Activated CD4-positive, CD25-positive, alpha-beta regulatory T cell treated with anti-CD3 and anti-CD28 coated beads, Interleukin-2, amount 50 U/mL, for 16 hours (primary cell): ENCODE measurements at places on chromosomes 7 and 10.

DNA sequence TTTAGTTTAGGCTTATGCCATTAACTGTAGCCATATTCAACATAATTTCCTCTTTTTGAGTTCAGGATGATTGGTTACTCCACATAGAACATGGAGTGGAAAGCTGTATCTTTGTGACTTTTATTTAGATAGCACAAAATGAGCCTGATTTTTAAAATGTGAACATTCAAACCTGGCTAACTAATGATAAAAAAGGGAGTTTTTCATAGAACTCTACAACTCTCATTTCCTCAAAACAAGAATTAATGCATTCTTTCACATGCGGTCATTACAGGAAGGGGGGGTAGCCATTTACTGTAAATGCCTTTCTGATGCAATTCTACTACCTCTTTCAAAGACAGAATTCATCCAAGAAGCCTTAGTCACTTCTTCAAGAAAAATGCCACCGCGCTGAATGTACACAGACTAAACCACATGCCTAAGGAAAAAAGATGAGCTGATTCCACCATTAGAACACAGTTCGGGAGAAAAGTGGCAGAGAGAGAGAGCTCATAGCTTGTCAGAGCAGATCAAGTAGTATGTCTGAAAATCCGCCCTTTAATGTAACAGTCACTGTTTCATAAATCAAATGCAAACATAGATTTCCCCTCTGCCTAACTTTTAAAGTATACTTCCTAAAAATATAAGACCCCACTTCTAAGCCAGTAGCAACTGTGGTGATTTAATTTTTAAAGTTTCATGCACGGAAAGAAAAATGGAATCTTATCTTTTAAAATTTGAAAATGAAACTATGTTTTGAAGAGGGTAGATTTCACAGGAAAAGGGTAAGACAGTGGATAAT lies 226.4 kb upstream of the KLF14 start:
- DNase-seq: no peak

DNA sequence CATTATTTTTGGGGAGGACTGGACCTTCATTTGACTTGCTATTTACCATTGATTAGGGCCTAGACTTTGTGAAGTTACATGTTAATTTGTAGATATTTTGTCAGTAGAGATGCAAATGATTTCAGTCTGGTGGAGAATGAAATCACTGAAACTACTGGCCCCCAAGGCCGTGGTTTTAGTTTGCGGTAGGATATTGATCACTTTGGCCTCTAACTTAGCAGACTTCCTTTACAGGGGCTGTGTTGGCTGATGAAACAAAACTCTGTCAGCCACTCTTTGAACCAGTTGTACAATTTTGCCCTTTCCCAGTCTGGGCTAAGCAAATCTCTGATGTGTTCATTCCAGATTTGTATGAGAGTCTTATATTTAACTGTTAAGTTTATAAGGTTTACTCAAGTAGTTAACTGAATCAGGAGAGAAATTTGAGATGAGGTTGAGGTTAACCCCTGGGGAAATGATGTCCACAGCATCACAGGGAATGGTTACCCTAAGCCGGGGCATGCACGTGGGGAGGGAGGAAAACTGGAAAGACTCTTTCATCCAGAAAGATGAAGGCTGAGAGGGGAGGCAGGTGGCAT lies 105.7 kb upstream of the INSIG1 start:
- no peak for DNase-seq

- DNase-seq: no peak
Measured at GRCh38 chr7:42125321-42125720, 111.7 kb downstream of the GLI3 start.

DNA sequence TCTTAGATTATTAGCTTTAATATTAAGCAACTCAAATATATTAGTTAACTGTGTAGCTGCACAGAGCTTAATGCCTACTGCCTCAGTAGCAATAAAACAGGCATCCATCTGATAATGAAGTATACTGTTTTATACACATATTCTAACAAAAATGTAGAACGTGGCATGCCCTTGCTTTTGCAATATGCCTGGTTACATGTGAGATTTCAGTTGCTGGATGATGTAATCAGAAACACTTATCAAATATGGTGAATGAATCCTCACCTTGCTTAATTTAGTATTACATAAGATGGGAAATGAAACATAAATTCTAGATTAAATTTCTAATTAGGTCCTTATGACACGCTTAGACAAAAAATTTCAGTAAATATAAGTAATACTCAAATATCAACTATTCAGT lies 8.0 kb downstream of the DNAJC1 start:
- no peak for DNase-seq

DNA sequence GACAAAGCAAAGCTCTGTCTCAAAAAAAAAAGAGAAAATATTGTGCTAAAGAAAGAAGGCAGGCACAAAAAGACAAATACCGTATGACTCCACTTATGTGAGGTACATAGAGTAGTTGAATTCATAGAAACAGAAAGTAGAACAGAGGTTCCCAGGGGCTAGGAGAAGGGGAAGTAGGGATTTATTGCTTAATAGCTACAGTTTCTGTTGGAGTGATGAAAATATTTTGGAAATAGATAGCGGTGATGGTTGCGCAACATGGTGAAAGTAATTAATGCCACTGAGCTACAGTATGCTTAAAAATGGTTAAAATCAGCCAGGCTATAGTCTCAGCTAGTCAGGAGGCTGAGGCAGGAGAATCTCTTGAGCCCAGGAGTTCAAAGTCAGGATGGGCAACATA lies 18.5 kb upstream of the NPFFR1 start:
- no peak for DNase-seq

DNA sequence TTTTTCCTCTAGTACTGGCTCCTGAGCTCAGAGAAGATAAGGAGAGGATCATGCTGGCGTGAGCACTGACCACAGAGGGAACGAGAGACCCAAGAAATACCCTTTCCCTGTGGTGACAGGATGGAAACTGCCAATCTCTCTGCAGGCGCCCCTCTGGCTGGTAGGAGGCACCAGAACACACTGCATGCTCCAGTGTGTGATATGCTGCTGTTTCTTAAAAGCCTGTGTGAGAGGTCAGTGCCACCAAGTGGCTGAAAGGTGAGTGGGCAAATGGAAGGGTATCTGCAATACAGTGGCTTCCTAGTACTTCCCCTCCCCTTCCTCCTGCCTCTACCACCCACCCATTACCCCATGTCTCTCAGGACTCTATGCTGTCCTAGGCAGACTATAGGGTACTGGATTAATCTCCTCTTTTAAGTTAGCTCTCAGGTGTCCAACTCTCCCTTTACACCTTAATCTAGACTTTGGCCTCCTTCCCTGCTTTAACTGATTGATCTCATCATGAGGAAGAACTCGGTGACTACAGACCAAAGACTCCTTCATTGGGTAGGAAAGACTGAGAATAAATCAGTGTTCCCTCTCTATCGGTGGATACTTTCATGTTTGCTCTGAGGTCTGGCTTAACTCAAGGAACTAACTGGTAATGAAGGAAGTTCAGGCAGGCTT lies 283.6 kb downstream of the ADRA2A start:
- DNase-seq: no peak

DNA sequence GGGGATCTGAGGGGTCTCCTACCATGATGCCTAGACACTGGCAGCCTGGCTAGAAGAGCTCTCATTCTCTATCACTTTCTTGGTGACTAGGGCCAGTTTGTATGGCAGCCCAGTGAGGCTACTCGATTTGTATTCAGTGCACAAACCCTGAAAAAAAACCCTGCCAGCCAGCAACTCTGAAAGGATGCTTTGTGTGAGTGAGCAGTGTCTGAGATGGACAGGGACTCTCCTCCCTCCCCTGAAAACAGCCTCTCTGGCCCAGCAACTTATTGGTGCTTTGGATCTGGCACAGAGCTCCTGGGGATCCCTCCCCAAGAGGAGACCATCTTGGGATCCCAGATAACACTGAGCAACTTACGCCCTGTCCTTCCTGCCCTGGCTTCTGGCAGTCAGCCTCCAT lies 10.8 kb upstream of the LRRC4 start:
- DNase-seq: no peak

DNA sequence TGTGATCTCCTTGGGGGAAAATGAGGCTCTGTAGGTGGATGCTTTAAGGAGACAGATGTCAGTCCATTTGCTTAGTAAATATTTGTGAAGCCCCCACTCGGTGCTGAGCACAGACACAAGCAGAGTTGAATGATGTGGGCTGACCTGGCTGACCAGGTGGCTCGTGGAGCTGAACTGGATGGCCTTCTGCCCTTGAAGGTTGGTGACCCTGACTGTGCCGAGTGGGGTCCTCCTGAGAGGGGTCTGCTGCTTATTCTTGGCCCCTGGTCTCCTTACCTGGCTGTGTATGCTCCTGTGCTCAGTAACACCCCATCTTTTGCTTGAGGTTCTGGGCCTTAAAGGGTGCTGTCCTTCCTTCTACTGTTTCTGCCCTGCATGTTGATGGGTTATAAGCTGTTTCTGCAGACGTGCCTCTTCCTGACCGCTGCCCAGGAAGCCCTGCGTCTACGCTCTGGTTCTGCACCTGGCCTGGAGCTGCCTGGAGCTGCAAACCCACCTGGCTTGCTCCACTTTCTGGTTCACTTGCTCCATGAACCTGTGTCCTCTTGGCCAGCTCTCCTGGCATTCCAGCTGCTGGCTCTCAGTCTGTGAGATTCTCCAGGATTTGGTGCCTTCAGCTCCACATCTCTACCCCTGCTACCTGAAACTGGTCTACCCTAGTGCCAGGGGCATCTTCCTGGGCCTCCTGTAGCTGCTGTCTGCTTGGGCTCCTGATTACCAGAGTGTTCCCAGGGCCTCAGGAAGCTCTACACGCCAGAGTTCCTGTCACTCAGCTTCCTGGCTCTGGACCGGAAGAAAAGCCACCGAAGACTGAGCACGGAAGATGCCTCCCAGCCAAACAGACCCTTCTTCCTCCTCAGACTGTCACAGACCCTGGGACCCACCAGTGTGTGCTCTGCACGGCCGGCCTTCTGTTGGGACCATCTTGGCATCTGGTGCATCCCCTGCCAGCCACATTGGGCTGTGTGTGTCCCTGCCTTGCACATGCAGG lies 76.5 kb downstream of the ADCY1 start:
- DNase-seq: no peak

DNA sequence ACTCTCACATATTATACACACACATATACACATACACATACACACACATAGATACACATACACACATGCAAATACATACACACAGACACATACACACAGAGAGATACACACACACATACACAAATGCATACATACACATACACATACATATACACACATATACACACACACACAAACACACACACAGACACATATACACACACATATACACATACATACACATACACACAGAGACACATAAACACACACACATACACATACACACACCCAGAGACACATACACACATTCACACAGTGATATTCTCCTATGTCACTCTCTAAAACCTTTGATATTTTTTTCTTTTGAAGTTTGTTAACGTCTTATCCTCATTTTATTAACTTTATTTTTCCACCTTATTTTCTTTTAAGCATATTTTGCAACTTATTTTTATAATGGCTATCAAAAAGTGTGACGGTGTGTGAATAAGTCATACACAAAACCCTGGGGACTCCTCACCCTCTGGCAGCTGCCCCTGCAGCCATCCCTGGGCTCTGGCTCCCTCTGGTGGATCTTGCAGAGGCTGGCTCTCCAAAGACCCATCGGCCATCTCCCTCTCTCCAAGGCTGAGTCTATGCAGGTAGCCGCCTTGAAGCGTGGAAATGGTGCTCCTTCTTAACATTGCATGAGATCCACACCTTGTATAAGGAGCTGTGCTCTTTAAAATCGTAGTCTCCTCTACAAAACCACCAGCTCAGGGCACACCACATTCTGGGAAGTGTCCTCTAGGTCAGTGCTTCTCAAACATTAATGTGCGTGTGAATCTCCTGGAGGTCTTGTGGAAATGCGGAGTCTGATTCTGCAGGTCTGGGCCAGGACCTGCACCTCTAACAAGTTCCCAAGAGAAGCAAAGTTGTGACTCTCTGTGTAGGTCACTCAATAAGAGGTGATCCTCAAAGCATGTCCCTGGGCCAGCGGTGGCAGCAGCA lies 4.1 kb upstream of the C10orf120 start:
- DNase-seq: no peak

- no peak for DNase-seq
Measured at GRCh38 chr10:126064512-126064911, 168.1 kb downstream of the FANK1 start.

DNA sequence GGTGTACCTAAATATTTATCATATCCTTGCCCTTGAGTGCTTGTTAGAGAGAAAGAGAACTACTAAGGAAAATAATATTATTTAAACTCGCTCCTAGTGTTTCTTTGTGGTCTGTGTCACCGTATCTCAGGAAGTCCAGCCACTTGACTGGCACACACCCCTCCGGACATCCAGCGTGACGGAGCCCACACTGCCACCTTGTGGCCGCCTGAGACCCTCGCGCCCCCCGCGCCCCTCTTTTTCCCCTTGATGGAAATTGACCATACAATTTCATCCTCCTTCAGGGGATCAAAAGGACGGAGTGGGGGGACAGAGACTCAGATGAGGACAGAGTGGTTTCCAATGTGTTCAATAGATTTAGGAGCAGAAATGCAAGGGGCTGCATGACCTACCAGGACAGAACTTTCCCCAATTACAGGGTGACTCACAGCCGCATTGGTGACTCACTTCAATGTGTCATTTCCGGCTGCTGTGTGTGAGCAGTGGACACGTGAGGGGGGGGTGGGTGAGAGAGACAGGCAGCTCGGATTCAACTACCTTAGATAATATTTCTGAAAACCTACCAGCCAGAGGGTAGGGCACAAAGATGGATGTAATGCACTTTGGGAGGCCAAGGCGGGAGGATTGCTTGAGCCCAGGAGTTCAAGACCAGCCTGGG lies 11.4 kb downstream of the SERPINE1 start:
- DNase-seq: peak; percentile 66

- no peak for DNase-seq
Measured at GRCh38 chr10:13788320-13788600, 201.5 kb downstream of the PRPF18 start.

DNA sequence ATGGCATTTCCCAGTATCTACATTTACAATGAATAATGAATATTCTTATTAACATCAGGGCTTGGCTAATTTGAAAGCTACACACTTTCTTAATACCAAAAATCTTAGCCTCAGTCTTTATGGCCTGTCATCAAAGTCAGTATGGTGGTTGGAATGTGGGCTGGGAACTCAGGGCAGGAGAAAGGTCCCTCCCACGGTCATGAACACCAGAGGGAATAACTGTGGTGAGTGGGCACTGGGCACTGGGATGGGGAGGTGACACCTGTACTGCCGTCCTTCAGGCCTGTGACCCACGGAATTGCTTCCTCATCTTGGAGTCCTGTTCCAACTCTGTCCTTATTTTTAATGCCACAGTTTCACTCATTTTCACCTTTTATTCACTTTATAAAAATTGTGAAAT lies 276.9 kb upstream of the PLPP4 start:
- no peak for DNase-seq

GRCh38 chr7:135743907-135744731 lies 4.5 kb downstream of the FAM180A start:
- no peak for DNase-seq

GRCh38 chr10:115980470-115980869 lies 292.5 kb downstream of the GFRA1 start:
- DNase-seq: no peak
